ENCODE measurements at places on chromosomes 1 and 21. TPM values are rescaled to one million over a fixed set of nuclear protein-coding genes. Genes with fewer than 3 reads are reported as not detected.

- no peak for DNase-seq
Measured at GRCh38 chr1:19920132-19920710, 3.2 kb downstream of the PLA2G2E start.

DNA sequence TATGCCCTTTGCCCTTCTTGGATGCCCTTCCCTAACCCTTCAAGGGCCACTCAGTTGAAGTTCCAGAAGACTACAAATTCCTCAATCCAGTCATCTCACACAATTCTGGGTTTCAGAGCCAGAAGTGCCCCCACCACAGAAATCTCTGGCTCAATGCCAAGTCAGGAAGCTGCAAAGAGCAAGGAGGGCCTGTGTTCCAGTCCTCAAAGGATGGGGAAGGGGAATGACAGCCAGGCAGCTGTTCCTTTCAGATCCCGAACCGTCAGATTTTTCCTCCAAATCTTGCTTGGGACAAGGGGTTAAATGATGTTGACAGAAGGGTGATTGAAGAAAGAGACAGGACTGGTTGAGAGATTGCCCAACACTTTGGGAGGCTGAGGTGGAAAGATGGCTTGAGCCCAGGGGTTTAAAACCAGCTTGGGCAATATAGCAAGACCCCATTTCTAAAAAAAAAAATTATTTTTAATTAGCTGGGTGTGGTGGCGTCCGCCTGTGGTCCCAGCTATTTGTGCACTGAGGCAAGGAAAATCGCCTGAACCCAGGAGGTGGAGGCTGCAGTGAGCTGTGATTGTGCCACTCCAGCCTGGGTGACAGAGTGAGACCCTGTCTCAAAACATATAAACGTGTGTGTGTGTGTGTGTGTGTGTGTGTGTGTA is 716 bp upstream of the HPDL start:
- no peak for DNase-seq

- DNase-seq: no peak
Measured at GRCh38 chr1:232355162-232356006, 274.5 kb downstream of the SIPA1L2 start.

Gene OLIG2
- 1.7 TPM for total RNA-seq

GRCh38 chr1:55140546-55140983 is 74.6 kb downstream of the USP24 start:
- DNase-seq: peak; percentile 94

DNA sequence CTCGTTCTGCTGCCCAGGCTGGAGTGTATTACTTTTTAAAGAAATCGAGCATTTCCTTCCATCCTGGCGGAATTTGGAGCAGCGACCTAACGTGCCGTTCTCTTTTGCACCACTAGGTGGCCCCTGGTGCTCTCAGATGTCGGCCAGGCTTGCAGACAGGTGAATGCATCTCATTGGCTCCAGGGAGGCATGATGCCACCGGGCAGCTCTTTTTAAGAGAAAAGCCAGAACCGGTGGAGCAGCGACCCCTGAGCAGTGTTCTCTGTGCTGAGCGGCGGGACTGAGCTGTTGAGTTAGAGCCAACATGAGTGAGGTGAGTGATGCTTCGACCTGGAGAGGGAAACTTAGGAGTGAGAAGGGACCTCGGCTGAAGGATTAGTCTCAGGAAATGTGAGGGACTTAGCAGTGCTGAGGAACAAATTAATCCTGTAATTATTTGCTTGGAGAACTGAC is at the start of gene PCP4:
Gene PCP4 (plus strand): TSS at position 241 of the 453 bp plus-strand sequence. CDS start 64 bp downstream, at position 305.
- peak; percentile 34 for DNase-seq

- DNase-seq: no peak
Measured at GRCh38 chr1:204343802-204344201, 15.9 kb downstream of the PLEKHA6 start.

- DNase-seq: peak; percentile 52
Measured at GRCh38 chr1:167401260-167401873, 117.0 kb downstream of the CD247 start.

Gene FAM43B
- 0.04 TPM for total RNA-seq

- peak; percentile 40 for DNase-seq
Measured at GRCh38 chr1:180923021-180923841, 10.5 kb downstream of the KIAA1614 start.

- DNase-seq: no peak
Measured at GRCh38 chr1:246364415-246364941, 142.6 kb downstream of the SMYD3 start.

GRCh38 chr1:32336591-32336932 is 529 bp upstream of the MARCKSL1 start:
- DNase-seq: no peak

DNA sequence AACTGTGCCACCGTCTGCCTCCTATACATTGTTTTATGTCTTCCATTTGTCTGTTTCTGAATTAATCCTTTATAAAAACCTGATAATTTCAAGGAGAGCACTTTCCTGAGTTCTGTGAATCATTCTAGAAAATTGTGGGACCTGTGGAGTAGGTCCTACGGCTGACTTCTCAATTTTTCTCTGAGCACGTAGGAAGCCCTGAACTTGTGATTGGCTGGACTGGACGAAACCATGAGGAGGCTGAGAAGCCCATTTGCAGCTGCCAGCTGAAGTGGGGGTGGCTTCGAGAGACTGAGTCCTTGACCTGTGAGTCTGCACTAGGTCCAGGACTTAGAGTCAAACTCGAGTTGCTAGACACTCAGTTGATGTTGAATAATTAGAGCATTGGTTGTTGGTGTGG is 277.1 kb upstream of the NCAM2 start:
- DNase-seq: peak; percentile 47

Gene GNG12
- 136 TPM for total RNA-seq

- DNase-seq: no peak
Measured at GRCh38 chr1:195740862-195741261, 867.4 kb downstream of the KCNT2 start.

- DNase-seq: no peak
Measured at GRCh38 chr1:48936436-48936835, 159.7 kb upstream of the BEND5 start.
